Activated CD8-positive, alpha-beta memory T cell treated with anti-CD3 and anti-CD28 coated beads, Interleukin-2, amount 50 U/mL, for 48 hours (primary cell): ENCODE measurements at places on chromosomes 12 and 14.

DNA sequence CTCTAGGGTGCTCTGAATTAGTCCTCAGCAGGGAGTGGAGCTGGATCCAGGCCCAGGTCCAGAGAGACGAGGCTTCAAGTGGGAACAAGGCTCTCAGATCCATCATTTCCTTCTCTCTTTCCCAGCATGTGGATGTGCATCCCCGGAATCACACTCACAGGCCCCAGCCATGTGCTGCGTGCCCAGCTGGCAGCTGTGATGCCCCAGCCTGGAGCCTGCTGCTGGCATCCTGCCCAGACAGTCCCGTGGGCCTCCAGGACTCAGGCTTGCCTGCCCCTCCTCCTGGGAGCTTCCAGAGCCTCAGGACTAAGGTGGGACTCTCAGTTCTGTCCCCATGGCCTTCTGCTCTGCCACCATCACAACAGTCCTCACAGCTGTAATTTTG lies 6.2 kb upstream of the KRT84 start:
- no peak for DNase-seq

DNA sequence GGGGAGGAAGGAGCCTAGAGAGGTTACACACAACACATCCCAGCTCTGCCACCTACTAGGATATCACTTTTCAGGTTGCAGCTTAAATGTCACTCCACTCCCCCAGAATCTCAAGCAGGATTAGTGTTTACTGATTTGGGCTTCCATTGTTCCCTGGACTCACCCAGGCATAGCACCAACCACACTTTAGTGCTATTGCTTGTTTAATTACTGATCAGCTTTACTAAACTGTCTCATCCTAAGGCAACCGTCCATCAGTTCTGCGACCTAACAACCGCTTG lies 6.1 kb upstream of the KRT18 start:
- no peak for DNase-seq

DNA sequence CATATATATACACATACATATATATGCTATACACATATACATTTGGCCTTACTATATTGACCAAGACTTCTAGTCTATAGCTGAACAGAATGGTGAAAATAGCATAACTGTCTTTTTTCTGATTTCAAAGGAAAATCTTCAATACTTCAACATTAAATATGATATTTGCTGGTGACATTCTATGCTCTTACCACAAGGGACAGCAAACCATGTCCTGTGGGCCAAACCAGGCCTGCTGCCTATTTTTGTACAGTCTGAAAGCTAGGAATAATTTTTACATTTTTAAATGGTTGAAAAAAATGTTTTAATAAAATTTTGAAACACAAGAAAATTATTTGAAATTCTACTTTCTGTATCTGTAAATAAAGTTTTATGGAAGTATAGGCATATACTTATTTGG lies 63.6 kb downstream of the EML5 start:
- no peak for DNase-seq

DNA sequence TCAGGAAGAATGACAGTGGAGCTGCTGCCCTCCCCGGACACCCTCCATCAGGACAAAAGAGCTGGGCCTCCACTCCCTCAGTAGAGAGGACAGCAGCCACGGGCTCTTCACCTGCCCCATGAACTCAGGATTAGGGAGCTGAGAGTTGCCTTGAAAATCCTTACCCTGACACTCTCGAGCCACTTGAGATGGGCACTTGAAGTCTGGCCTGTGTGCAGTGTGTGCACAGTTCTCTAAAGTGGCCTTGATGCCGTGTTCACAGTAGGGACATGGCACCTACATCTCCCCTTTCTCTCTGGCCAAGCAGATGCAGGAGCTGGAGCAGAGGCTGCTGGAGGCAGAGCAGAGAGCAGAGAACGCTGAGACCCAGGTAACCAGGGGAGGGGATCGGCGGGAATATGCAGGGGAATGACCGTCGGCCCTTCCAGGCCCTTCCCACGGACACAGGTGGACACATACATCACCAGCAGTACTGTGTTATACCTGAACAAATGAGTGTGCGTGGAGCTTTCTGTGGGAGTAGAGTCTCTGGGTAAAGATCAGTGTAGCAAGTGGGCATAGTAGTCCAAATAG lies 22.5 kb downstream of the PLEKHH1 start:
- no peak for DNase-seq
